Activated naive CD4-positive, alpha-beta T cell (primary cell): ENCODE measurements at places on chromosomes 13 and 19.

- no peak for DNase-seq
These were observed 90.1 kb downstream of the ERCC5 start for GRCh38 chr13:102935896-102936321.

- DNase-seq = no peak
These were observed 59.4 kb upstream of the SPRY2 start for GRCh38 chr13:80400164-80400864.

DNA sequence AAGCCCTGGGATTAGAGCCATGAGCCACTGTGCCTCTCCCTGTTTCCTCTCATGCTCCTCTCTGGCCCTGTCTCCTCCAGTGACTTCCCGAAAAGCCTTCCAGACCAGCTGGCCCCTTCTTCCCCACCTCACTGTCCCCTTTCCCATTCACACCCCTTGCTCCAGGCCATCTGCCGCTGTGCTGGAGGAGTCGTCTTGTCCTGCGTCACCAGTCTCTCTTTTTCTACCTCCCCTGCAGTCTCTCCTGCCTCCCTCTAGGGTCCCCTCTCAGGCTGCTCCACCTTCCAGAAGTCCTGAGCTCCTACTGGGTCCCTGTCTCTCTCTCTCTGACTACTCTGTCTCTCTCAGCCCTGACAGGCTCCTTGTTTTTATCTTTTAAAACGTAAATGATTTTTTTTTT lies 5.3 kb upstream of the FFAR1 start:
- DNase-seq = no peak

GRCh38 chr13:48505012-48505411 lies 27.9 kb downstream of the RCBTB2 start:
- no peak for DNase-seq
